Activated CD4-positive, alpha-beta T cell treated with anti-CD3 and anti-CD28 coated beads, Interleukin-2, amount 50 U/mL, for 48 hours (primary cell): ENCODE measurements at places on chromosomes 6 and 20.

- no peak for DNase-seq
Measured at GRCh38 chr6:123016431-123017103, 20.5 kb downstream of the CLVS2 start.

DNA sequence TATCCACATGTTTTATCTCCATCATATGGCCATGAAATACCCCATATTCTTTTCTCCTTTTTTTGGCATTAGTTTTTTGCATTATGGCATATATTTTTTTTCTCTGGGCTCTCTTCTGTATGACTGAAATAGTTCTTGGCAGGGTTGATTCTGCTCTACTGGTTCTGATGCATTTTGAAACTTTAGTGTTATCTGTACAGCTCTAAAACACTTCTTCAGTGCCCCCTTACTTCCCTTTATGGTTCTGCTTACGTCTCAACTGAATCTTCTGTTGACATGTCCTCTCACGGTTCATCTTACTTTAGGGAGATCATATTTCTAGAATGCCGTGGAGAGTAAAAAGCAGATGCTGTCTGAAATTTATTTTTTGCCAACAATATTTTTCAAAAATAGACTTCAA, 23.2 kb upstream of the TXNDC5 start:
- DNase-seq: no peak

GRCh38 chr6:112883095-112883494, 536.0 kb downstream of the RFPL4B start:
- DNase-seq: no peak

DNA sequence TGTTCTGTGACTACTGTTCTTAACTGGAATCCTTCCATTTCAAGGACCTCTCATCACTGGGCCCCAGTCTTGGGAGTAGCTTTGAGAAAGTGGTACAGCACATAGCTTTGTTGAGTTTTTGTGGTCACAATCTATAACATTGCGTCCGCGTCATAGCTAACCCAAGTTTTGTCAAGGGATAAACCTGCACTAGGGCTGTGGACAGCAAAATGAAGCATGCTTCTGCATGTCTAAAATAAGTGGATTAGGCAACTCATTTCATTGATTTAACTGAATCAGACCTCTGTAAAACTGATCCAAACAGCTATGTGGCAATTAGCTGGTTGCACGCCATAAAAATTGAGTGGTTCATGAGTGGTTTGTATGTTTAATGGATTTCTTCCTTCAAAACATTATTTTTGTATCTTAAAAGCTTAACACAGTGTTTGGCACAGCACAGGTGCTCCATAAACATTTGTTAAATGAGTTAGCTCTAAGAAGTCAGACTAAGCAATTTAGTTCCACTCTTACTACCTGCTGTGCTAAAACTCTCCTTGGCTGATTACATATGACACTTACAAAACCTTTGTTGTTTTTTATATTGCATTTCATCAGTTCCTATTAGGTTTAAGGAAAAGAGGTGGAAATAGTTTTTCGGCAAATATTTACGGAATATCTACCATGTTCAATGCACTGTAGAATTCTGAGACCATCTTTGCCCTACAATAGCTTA, 160.3 kb upstream of the ATXN1 start:
- no peak for DNase-seq

GRCh38 chr20:41063442-41063841, 34.8 kb downstream of the TOP1 start:
- no peak for DNase-seq

- no peak for DNase-seq
Measured at GRCh38 chr20:44615169-44615791, 32.9 kb downstream of the PKIG start.

GRCh38 chr20:37477041-37477440, 44.0 kb upstream of the NNAT start:
- DNase-seq: no peak

DNA sequence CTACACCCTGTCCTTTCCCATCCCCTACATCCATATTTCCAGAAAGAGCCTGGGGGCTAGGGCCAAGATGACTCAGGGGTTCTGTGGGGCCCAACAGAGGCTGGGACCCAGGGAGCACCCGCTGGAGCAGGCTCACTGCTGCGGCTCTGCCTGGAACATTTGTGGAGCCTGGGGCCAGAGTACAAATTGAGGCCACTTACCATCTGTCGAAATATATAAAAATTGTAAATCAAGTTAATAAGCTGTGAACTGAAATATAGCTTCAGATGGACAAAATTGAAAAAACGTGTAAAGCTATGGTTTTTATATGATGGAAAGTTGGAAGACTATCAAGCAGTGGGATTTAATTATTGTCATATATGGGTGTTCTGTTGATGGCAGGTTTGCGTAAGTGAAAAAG, 82.9 kb upstream of the ATXN1 start:
- DNase-seq: no peak

DNA sequence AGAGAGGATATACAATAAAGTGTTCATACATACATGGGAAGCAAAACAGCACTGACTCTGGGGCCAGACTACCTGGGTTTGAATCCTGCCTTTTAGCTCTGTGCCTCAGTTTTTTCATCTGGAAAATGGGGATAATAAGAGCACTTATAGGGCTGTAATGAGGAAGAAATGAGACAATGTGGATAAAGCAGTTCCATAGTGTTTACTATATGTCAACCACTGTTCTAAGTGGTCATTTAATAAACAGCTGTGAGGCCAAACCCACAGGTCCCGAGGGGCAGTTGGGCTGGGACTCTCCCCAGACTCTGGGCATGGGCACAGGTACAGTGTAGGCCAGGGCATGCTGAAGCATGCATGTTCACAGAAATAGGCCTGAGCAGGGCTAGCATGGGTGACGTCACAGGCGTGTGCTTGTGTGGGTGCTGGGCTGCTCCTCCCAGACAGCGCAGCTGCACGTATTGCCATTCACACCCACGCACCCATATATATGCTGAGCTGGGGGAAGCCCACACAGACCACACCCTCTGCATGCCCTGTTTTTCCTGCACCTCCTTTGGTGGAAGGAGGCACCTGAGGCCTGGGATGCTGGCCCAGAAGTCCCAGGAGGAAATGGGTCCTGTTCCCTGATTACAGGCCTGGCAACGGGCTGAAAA, 3.5 kb upstream of the PLCG1 start:
- peak; percentile 74 for DNase-seq

- DNase-seq: no peak
Measured at GRCh38 chr20:10475225-10475624, 40.1 kb downstream of the SLX4IP start.
